ENCODE measurements at places on chromosomes 7 and 10. TPM values are rescaled to one million over a fixed set of nuclear protein-coding genes. Genes with fewer than 3 reads are reported as not detected.

DNA sequence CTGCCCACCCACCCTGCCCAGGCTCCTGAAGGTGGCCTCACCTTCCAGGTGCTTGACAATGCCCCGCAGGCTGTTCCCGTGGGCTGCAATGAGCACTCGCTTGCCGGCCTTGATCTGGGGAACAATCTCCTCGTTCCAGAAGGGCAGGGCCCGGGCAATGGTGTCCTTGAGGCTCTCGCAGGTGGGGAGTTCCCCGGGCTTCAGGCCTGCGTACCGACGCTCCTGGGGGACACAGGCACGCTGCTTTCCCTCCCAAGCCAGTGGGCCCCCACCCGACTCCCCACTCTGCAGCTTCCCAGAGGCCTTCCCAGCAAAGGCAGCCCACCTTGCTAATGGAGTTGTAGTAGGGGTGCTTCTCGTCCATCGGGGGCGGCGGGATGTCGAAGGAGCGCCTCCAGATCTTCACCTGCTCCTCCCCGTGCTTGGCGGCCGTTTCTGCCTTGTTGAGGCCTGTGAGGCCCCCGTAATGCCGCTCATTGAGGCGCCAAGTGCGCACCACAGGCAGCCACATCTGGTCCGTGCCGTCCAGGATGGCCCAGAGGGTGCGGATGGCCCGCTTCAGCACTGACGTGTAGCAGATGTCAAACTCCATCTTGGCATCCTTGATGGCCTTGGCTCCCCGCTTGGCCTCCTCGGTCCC lies 456 bp downstream of the PGAM2 start:
- peaks cover 24% of the 10 kb centered on the region for H3K36me3 ChIP-seq
- peaks cover 29% of the 10 kb centered on the region for H3K4me1 ChIP-seq
- no peak overlapping the region for H3K4me3 ChIP-seq
- H3K27ac ChIP-seq, result no peak overlapping the region
- H3K27me3 ChIP-seq, result no peaks in the 10 kb centered on the region

Gene LRRC61
- total RNA-seq, result 5.0 TPM

GRCh38 chr7:73436031-73436929 lies 2.7 kb downstream of the FZD9 start:
- peaks cover 16% of the 10 kb centered on the region for H3K4me1 ChIP-seq
- DNase-seq, result no peak
- peaks cover 15% of the 10 kb centered on the region for H3K36me3 ChIP-seq

DNA sequence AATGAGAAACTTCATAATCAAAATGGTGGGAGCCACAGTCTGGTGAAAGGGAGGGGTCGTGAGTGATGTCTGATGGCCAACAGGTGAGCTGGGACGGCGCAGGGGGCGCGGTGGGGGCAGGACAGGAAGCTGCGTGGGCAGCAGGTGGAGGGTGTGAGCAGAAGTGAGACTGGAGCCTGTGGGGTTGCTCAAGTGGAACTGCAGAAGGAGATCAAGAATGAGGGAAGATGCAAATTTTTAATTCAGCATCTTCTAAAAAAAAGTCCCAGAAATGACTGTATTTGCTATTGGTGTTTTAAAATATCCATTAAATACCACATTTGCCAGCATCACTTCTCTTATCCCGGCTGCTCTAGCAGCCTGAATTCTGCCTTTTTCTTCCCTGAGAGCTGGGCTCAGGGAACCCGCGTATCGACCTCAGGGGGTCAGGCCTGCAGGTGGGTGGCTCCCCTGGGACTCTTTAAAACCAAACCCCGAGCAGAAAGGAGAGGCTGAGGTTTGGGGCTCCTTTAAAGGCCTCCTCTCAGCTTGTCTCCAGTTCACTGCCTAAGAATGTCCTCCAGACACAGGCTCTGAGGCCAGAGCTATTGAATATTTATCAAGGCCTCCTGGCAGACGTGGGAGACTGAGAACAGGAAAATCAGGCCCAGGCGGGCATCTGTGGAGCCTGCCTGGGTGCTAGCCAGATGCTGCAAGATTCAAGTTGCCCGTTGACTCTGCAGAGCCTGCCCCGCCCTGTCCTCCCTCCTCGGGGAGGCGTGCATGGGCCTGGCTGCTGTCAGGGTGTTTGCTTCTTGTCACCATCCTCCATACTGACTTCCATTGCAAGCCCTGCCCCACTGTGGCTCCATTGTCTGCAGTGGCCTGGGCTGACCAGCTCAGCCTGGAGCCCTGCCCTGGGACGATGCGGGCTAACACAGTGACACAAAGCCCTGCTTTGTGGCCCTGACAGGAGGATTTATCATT lies 53.9 kb downstream of the SYPL1 start:
- H3K27ac ChIP-seq, result no peak overlapping the region
- no peak for DNase-seq
- no peak overlapping the region for H3K4me3 ChIP-seq
- no peaks in the 10 kb centered on the region for H3K27me3 ChIP-seq
- no peaks in the 10 kb centered on the region for H3K36me3 ChIP-seq

- H3K27me3 ChIP-seq, result no peaks in the 10 kb centered on the region
- H3K4me3 ChIP-seq, result no peak overlapping the region
- no peaks in the 10 kb centered on the region for H3K4me1 ChIP-seq
- no peak overlapping the region for H3K27ac ChIP-seq
- no peaks in the 10 kb centered on the region for H3K36me3 ChIP-seq
- no peak for DNase-seq
Measured at GRCh38 chr7:111647881-111648280, 85.6 kb upstream of the IMMP2L start.

DNA sequence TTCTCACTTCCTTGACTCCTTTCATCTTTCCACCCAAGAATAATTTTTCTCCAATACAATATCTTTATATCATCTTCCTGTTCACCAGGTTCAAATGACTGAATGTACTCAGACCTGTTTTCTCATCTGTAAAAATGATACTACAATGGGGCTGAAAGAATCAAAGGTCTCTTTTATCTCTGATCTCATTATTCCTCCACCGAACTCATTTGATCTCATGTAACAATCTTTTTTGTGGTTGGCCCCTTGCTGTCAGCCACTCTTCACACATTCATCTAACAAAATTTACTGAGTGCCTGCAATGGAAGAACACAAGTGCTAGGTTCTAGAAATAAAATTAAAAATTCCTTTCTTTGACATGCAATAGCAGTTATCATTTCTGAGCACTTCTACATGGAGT lies 65.0 kb downstream of the GRM8 start:
- H3K27ac ChIP-seq, result no peak overlapping the region
- no peaks in the 10 kb centered on the region for H3K4me1 ChIP-seq
- peaks cover 3% of the 10 kb centered on the region for H3K27me3 ChIP-seq
- H3K4me3 ChIP-seq, result no peak overlapping the region
- no peak for DNase-seq
- no peaks in the 10 kb centered on the region for H3K36me3 ChIP-seq

Gene SMO
- not detected for total RNA-seq

Gene PNLIP
- not detected for total RNA-seq

Gene A1CF
- not detected for total RNA-seq

DNA sequence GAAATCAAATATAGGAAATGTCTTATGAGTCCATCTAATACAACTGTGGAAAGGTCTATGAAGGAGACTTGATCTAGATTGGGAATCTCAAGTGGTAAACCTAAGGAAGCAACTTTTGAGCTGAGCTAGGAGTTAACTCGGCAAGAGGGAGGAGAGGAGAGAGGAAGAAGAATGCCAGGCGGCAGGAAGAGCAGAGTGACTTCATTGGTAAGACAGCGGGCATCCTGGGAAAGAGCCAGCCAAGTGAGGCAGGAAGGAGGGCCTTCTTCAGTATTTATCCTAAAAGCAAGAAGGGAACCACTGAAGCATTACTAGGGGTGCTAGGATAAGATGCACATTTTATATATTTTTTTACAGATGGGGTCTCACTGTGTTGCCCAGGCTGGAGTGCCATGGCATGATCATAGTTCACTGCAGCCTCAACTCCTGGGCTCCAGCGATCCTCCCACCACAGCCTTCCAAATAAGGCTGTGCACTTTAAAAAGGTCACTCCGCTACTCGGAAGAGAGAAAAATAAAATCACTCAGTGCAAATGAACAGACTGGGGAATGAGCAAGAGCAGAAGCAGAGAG lies 2.0 kb downstream of the BCL7B start:
- peaks cover 38% of the 10 kb centered on the region for H3K36me3 ChIP-seq
- H3K27ac ChIP-seq, result no peak overlapping the region
- H3K4me3 ChIP-seq, result no peak overlapping the region
- H3K27me3 ChIP-seq, result no peaks in the 10 kb centered on the region

- DNase-seq, result peak; percentile 55
- no peaks in the 10 kb centered on the region for H3K27me3 ChIP-seq
- no peak overlapping the region for H3K4me3 ChIP-seq
- H3K4me1 ChIP-seq, result peaks cover 59% of the 10 kb centered on the region
- H3K36me3 ChIP-seq, result peaks cover 31% of the 10 kb centered on the region
- peak overlapping the region; percentile 60 for H3K27ac ChIP-seq
Measured at GRCh38 chr7:5701085-5701914, 80.2 kb downstream of the RNF216 start.

Gene ZWINT
- 1.6 TPM for total RNA-seq

Gene FAM25C
- total RNA-seq, result not detected

GRCh38 chr7:141558544-141559183 lies 7.5 kb downstream of the AGK start:
- no peak overlapping the region for H3K27ac ChIP-seq
- H3K27me3 ChIP-seq, result no peaks in the 10 kb centered on the region
- H3K4me3 ChIP-seq, result no peak overlapping the region
- peaks cover 11% of the 10 kb centered on the region for H3K4me1 ChIP-seq
- DNase-seq, result no peak
- peaks cover 39% of the 10 kb centered on the region for H3K36me3 ChIP-seq

DNA sequence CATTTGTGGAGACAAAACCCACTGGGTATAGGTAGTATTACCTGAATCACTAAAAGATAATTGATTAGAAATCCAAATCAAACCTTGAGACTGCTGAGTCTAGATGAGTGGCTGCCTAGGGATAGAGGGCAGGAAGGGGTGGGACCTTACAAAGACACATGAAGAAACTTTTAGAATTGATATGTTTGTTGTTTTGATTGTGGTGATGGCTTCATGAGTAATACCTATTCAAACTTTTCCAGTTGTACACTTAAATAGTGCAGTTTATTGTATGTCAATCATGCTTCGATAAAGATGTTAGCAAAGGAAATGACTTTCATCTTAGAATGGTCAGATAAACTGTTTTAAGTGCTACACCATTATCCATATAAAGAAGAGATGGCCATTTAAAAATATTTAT lies 188.7 kb upstream of the KAT6B start:
- no peak for DNase-seq
- no peak overlapping the region for H3K4me3 ChIP-seq
- H3K27me3 ChIP-seq, result no peaks in the 10 kb centered on the region
- H3K4me1 ChIP-seq, result no peaks in the 10 kb centered on the region
- no peaks in the 10 kb centered on the region for H3K36me3 ChIP-seq

GRCh38 chr10:93995598-93996271 lies 2.0 kb downstream of the PLCE1 start:
- H3K36me3 ChIP-seq, result no peaks in the 10 kb centered on the region
- peaks cover 38% of the 10 kb centered on the region for H3K27me3 ChIP-seq
- H3K4me3 ChIP-seq, result no peak overlapping the region
- H3K4me1 ChIP-seq, result peaks cover 2% of the 10 kb centered on the region
- DNase-seq, result no peak
- no peak overlapping the region for H3K27ac ChIP-seq

Gene ABHD11
- 8.5 TPM for total RNA-seq

GRCh38 chr10:57035310-57035709 lies 674.3 kb upstream of the ZWINT start:
- H3K4me3 ChIP-seq, result no peak overlapping the region
- no peaks in the 10 kb centered on the region for H3K36me3 ChIP-seq
- DNase-seq, result no peak
- no peaks in the 10 kb centered on the region for H3K27me3 ChIP-seq
- H3K4me1 ChIP-seq, result no peaks in the 10 kb centered on the region
- H3K27ac ChIP-seq, result no peak overlapping the region

GRCh38 chr10:103888113-103888841 lies 29.7 kb downstream of the STN1 start:
- no peaks in the 10 kb centered on the region for H3K27me3 ChIP-seq
- peak; percentile 37 for DNase-seq
- H3K4me1 ChIP-seq, result peaks cover 26% of the 10 kb centered on the region

- H3K4me1 ChIP-seq, result no peaks in the 10 kb centered on the region
- H3K27ac ChIP-seq, result no peak overlapping the region
- no peak overlapping the region for H3K4me3 ChIP-seq
- no peak for DNase-seq
- H3K36me3 ChIP-seq, result no peaks in the 10 kb centered on the region
- no peaks in the 10 kb centered on the region for H3K27me3 ChIP-seq
Measured at GRCh38 chr10:90418869-90419652, 438.8 kb downstream of the HTR7 start.

- no peaks in the 10 kb centered on the region for H3K27me3 ChIP-seq
- peaks cover 30% of the 10 kb centered on the region for H3K4me1 ChIP-seq
- no peak overlapping the region for H3K4me3 ChIP-seq
- H3K27ac ChIP-seq, result no peak overlapping the region
- H3K36me3 ChIP-seq, result no peaks in the 10 kb centered on the region
Measured at GRCh38 chr7:1745018-1745532, 75.0 kb downstream of the ELFN1 start.

GRCh38 chr10:63977329-63977923 lies 456.2 kb downstream of the REEP3 start:
- H3K4me3 ChIP-seq, result no peak overlapping the region
- no peak for DNase-seq
- no peaks in the 10 kb centered on the region for H3K36me3 ChIP-seq
- H3K27ac ChIP-seq, result no peak overlapping the region
- no peaks in the 10 kb centered on the region for H3K27me3 ChIP-seq

GRCh38 chr7:27442455-27442854 lies 199.9 kb downstream of the EVX1 start:
- H3K4me3 ChIP-seq, result no peak overlapping the region
- H3K27me3 ChIP-seq, result peaks cover 4% of the 10 kb centered on the region
- no peaks in the 10 kb centered on the region for H3K36me3 ChIP-seq
- no peak overlapping the region for H3K27ac ChIP-seq
- no peak for DNase-seq

DNA sequence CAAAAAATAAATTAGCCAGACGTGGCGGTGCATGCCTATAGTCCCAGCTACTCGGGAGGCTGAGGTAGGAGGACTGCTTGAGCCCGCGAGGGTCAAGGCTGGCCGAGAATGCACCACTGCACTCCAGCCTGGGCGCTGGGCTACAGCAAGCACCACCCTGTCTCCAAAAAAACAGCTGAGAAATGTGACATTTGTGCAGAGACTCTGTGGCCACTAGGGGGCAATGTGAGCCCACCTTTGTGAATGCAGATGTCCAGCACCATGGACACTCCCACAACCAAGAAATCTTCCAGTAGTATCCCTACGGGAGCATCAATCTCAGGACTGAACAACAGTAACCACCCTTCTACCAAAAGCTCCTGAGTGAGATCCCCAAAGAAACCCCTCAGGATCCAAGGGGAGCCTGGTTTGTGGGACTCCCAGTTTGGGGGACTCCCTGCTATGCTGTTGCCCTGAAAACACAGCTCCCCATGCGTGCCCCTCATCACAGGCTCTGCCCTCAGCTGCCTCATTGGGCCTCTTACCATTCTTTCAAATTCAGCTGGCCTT lies 6.2 kb upstream of the AHCYL2 start:
- H3K4me1 ChIP-seq, result peaks cover 20% of the 10 kb centered on the region
- DNase-seq, result peak; percentile 78
- no peak overlapping the region for H3K27ac ChIP-seq
- H3K27me3 ChIP-seq, result no peaks in the 10 kb centered on the region
- H3K4me3 ChIP-seq, result no peak overlapping the region

Gene ATOH7
- not detected for total RNA-seq

Gene SH2D4B
- 0.16 TPM for total RNA-seq

Gene UNCX
- total RNA-seq, result not detected

DNA sequence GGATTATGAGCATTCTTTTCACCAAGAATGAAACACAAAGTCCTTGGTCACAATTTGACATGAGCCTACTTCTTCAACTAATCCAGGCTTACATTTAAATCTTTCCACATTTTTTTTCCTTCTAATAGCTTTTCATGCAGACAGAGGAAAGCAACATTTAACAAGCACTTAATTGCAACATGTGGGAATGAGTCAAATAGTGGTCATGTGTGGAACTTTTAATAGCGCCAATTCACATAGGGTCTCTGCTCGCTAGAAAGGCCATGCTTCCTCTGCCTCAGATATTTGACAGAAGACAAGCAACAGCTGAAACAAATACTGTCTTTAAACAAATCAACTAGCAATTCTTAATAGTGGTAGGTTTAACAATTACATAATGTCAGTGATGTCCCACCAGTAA lies 285.9 kb upstream of the ETV1 start:
- no peak overlapping the region for H3K27ac ChIP-seq
